NCI-H1930 (cell line): ENCODE measurements at places on chromosomes 4 and X.

- DNase-seq: no peak
These were observed 21.8 kb downstream of the KIAA1210 start for GRCh38 chrX:119105826-119106225.

DNA sequence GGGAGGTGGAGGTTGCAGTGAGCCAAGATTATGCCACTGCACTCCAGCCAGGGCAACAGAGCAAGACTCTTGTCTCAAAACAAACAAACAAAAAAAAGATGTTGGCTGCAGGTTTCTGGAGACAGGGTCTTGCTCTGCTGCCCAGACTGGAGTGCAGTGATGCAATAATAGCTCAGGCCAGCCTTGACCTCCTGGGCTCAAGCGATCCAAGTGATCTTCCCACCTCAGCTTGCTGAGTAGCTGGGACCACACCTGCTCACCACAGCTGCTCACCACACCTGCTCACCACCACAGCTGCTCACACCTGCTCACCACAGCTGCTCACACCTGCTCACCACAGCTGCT, 29.9 kb upstream of the CPLX1 start:
- no peak for DNase-seq

DNA sequence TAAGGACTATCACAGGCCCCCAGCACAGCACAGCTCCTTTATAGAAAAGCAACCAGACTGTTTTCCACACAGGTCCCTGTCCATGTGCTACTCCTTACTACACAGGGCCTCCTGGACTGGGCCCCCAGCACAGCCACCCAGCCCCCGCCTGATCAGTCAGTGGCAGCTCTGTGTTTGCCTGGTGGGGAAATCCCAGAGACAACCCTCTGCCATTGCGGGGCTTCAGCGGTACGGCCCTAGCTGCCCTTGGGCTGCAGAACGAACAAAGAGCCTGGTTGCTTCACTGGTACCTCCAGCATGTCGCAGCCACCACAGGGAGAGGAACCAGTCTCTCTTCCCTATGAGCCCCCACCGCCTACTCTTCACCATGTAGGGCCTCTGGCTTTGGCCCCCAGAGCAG, 30.7 kb downstream of the CBR4 start:
- no peak for DNase-seq

DNA sequence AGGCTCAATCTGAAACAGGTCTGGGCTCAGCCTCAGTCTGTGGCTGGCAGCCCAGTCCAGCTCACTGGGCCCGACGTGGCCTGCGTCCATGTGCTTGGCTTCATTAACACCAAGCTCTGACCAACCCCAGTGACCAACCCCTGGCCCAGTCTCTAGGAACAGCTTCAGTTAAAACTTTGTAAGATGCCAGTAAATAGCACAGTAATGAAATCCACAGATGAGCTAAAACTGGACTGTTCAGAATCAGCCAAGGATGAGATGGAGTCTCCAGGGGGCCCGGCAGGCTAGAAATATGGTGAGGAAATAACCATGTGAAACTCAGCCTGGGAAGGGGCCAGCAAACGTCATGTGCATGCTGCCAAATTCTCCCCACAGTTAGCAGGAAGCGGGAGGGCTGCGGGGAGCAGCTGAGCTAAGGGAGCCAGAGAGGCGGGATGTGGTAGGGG, 37.1 kb upstream of the XPNPEP2 start:
- DNase-seq: no peak

DNA sequence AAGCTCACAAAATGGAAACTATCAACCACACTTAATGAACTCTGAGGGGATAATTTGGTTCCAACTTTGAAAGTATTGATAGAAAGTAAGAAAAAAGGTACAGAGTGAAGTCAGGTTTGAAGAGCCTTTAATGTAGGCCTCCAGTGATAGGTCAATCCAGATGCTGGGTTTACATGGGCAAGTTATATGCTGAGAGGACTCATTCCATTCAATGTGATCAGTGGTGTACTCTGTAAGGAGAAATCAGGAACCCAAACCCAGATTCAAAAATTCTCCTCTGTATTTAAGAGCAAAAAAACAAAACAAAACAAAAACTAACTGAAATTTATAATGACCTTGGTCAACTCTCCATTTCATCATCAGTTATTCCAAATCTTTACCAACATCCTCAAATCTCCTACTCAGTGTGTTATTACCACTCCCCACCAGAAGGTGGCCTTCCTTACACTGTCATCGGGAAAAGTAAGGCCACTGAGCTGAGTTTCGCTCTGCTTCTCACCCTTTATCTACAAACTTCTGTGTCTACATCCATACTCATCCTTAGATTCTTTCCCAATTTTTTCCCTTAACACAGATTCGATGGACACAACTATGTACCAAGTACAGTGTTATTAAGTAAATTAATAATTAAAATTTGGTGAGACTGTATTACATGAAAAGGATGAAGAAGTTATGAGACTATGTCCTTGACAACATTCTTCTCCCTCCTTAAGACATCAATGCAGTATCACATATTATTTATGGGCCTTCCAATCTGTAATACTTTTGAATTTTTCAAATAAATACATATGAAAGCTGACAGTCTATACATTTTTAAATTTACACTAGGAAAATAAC, 88.3 kb downstream of the ZAR1 start:
- DNase-seq: peak; percentile 40

DNA sequence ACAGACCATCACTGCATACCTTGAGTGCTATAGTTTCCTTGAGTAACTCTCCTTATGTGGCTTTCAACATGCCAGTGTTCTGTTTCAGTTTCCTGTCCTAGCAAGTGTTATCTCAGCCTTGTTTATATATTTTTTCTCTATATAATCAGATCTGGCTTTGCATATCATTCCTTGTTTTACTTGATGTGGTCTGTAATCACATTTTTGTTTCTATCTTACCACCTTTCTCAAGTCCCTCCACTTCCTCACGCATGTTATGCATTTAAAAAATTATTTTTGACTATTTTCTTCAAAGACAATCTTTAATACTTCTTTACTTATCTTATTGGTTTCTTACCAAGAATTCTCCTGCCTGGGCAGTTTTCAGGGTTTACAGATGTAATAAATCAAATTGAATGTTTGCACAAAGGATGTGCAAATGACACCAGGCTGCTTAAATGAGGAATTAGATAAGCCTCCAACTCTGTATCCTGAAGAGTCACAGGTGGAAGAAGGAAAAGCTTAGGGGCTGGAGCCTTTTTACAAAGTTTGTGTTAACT, 351.2 kb downstream of the BMPR1B start:
- no peak for DNase-seq

DNA sequence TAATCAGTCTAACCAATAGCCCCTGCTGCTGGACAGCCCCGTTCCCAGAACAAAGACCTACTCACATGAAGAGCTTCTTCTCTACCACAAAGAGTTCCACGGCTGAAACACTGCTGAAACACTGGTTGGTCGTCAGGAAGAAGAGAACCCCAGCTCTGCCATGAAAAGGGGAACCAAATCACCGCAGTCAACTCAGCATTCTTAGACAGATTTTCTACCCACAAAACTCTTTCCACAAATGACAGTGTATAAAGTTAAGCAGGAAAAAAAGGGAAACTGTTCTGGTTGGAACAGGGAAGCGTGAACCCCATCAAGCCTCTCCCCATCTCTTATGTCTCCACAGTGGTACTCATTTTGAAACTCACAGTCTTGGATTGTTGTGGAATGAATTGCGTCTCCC, 57.3 kb downstream of the ABCG2 start:
- DNase-seq: no peak

DNA sequence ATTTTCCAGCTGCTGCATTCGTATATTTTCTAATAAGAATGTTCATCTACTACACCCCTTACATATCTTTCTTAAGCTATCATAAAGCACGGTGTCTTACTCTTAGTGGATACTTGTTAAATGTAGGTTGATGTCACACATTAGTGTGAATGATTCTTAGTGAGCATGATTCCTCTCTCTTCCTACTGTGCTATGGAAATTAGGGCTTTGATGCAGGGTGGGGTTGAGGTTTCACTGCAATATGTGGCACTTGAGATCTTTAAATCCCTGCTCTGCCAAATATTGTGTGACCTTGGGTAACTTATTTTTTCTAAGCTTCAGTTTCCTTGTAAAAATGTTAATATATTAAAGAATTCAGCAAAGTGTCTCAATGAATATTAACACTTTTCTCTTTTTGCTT, 188.4 kb downstream of the PDGFRA start:
- DNase-seq: no peak

DNA sequence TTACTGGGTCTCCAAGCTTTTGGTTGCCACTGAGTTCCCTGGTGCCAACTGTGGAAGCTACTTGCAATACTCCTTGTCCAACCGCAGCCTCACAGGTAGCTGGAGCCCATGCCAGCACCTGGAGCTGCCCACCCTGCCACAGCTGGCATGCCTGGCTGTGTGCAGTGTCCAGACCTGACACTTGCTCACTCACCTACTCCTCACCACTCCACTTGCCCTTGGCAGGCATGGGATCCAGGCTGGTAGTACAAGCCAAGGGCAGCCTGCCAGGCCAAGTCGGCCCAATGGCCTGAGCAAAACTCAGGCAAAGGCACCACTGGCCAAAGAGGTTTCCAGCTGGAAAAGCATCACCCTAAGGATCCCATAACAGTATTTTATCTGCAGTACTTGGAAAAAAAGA, 246.3 kb downstream of the PDGFC start:
- no peak for DNase-seq

- DNase-seq: no peak
These were observed 31.1 kb upstream of the SPANXB1 start for GRCh38 chrX:140971099-140971795.
